ENCODE measurements at places on chromosomes 5 and 9.

DNA sequence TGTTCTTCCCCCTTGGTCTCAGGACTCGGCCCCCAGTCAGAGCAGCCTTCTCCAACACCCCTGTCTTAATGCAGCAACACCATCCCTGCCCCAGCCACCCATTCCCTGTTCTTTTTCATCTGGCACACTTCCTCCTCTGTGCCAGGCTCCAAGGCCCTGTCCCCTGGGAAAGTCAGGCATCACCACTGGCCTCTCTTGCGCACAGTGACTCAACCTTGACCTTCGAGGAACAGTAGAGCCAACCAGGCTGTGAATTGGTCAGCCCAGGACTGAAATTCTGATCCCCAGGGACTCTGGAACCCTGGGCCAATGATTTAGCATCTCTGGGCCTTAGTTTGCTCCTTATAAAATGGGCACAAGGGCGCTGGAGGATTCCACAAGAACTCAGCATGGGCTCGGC lies 10.5 kb upstream of the RALGDS start:
- DNase-seq, result peak; percentile 49

- DNase-seq, result no peak
Measured at GRCh38 chr5:136133222-136133921, 727 bp downstream of the SMAD5 start.

DNA sequence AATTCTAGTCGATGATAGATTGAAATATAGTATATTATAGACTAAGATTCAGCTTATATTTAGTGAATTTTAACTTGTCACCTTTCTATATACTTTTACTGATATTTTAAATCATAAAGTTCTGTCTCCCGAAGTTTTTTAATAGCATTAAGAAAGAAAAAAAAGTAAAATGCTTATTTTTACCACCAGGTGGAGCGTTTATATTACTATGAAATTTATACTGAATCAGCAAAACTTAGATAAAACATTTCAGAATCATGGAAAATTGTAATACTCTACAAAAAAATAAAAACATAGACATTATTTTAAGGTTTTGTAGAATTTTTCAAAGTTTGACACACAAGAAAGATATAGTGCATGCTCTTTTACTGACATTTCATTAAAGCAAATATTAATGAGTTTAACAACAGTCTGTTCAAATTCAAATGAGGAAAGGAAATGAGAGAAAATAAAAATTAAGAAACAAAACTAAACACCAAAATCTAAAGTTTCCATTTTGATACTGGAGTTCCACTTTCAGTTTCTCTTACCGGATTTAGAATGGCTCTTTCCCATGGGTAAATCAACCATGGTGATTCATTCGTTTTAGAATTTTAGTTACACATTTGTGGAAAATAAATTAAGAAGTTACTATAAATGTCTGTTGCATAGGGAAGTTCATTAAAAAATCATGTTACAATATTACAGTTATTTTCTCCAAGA lies 1035.3 kb downstream of the CDH12 start:
- no peak for DNase-seq

- DNase-seq, result no peak
Measured at GRCh38 chr5:175840050-175840841, 31.1 kb upstream of the CPLX2 start.

GRCh38 chr9:69546265-69546664 lies 125.9 kb downstream of the APBA1 start:
- no peak for DNase-seq

- no peak for DNase-seq
Measured at GRCh38 chr5:96043446-96043845, 81.8 kb upstream of the ELL2 start.

GRCh38 chr5:56056875-56057274 lies 62.1 kb upstream of the IL6ST start:
- DNase-seq, result no peak

DNA sequence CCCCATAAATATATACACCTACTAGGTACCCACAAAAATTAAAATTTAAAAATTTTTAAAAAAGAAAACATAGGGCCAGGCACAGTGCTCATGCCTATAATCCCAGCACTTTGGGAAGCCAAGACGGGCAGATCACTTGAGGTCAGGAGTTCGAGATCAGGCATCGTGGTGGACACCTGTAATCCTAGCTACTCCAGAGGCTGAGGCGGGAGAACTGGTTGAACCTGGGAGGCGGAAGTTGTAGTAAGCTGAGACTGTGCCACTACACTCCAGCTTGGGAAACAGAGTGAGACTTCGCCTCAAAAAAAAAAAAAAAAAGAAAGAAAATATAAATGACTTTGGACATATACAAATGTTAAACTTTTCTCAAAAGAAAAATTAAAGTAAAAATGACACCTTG lies 33.3 kb upstream of the RNF38 start:
- DNase-seq, result no peak

DNA sequence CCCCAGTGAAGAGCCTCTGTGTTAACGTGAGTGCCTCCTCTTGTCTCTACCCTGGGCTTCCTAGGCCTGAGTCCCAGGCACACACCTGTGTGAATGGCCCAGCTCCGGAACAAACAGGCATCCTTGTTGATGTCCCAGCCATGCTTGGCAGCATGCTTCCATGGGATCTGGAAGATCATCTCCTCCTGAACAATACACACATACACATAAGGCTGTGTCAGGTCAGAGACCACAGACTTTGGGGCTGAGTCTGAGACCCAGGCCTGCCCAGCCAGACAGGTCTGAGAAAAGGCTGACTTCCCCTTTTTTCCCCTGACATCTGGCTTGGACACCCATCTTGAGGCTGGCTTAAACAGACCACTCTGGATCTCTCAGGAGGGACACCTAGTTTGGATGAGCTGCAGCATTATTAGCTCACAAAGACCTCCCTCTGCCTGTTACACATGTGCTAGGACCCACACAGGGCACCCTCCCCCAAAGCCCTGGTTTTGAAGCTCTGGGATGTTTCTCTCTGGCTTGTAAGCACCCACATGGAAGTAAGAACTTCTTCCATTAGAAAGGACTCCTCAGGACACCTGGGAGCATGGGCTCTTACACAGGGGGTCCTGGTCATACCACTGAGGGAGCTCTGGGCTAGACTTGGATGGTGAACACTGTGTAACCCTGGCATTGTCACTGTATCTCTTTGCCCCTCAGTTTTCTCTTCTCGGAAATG lies 2.6 kb downstream of the IRF1 start:
- DNase-seq, result no peak

DNA sequence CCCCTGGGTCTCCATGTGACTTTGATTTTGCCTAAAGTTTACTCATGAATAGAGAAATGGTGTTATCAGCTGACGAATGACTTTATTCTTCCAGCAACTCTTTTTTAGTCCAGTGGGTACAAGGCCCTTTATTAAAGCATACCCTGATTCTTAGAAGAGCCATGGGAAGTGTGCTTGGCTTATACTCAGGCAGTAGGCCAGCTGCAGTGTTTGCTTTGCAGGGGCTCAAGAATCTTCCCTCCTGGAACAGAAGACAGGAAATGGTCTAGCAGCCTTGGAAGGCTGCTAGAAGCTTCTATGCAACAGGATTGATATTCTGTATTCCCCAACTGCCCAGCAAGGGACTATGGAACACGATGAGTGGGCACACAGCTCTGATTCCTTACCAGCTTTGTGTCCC lies 73.4 kb upstream of the PLPP6 start:
- no peak for DNase-seq

DNA sequence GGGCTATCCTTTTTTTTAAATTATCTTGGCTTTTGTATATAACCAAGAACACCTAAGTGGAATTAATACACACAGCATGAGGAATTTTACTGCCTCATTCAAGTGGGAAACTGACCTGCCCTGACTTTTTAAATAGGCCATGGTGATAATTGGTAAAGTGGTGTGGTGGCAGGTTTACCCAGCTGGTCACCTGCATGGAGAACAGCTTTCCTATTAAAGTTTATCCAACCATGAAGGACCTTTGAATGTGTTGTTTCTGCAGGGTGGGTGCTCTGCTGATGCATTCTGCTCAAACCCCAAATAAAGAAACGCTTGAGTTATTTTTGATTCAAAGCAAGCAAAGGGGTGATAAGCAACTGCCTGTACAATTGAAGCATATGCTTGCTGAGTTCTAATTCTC lies 261.0 kb upstream of the GRIN3A start:
- DNase-seq, result no peak

DNA sequence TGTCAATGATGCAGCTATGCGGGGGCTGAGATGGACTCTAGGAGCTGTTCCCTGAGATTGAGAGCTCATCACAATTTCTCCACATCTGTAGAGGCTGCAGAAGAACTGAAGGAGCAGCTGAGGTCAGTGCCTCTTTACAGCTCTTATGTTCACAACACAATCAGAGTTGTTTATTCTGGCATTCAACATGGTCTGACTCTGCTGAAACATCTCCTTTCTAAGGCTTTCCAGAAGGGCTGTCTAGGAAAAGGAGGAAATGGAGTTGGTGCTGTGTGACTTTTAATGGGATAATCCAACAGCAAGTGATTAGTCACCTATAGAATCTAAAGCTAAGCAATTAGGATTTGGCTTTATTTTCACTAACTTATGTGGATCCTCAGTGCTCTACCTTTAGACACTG lies 6.0 kb downstream of the POU5F2 start:
- no peak for DNase-seq

- no peak for DNase-seq
Measured at GRCh38 chr5:1058988-1059883, 50.6 kb downstream of the NKD2 start.

GRCh38 chr9:72539824-72540347 lies 18.5 kb downstream of the TMC1 start:
- DNase-seq, result no peak
